ENCODE measurements at places on chromosomes 13 and 19. TPM values are rescaled to one million over a fixed set of nuclear protein-coding genes. Genes with fewer than 3 reads are reported as not detected.

DNA sequence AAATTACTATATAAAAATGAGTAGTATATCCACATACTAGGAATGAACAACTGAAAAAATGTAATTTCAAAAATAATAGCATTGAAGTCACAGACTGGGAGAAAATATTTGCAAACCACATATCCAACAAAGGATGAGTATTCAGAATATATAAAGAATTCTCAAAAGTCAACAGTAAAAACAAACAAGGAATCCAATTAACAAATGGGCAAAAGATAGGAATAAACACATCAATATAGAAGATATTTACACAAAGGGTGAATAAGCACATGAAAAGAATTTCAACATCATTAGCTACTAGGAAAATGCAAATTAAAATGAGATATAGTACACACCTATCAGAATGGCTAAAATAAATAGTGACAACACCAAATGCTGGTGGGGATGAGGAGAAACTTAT, 37.0 kb downstream of the MYCBP2 start:
- no peak for DNase-seq

The RLN3 gene
- not detected for total RNA-seq

- DNase-seq = no peak
These were observed 89.3 kb downstream of the UBL3 start for GRCh38 chr13:29761160-29761559.

DNA sequence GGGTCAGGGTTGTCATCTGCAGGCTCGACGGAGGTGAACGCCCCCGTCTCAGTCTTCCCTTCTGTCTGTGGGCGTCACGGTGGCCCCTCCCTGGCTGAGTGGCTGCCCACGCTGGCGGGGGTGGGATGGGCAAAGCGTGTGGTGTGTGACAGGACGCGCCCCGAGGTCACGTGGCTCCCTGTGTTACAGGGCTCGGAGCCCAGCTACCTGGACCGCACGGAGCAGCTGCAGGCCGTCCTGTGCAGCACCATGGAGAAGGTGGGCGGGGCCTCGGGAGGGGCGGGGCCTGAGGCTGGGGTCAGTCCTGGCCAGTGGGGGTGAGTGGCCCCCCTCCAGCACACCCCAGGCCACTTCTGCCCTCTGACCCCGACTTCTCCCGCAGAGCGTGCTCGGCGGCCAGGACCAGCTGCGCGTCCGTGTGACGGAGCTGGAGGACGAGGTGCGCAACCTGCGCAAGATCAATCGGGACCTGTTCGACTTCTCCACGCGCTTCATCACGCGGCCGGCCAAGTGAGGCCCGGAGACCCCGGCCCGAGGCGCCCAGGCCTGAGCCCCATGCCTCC, 6.3 kb upstream of the GRIN3B start:
- no peak for DNase-seq

The ZNF177 gene
- 0.42 TPM for total RNA-seq

DNA sequence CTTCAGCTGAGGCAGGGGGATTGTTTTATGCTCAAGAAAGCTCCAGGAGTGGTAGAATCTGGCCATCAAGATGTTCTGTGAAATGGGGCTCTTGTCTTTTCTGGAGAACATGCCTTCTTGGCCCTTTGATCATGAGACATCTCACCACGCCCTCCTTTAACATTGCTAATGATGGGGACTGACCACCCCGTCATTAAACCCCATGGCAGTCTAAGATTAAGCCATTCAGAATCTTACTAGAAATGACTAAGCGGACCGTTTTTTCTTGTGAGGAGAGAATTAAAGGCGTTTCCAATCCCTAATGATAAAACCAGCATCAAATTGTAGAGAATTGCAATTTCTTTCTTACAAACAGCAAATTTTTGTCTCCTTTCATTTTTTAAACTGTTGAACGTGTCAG, 89.4 kb downstream of the COL4A2 start:
- no peak for DNase-seq

- no peak for DNase-seq
These were observed 300.7 kb upstream of the MIR17HG start for GRCh38 chr13:91046715-91047327.

The FUT2 gene
- total RNA-seq = not detected

The ZNF837 gene
- 1.4 TPM for total RNA-seq

- no peak for DNase-seq
These were observed 978.3 kb downstream of the UQCRFS1 start for GRCh38 chr19:28234637-28235036.

DNA sequence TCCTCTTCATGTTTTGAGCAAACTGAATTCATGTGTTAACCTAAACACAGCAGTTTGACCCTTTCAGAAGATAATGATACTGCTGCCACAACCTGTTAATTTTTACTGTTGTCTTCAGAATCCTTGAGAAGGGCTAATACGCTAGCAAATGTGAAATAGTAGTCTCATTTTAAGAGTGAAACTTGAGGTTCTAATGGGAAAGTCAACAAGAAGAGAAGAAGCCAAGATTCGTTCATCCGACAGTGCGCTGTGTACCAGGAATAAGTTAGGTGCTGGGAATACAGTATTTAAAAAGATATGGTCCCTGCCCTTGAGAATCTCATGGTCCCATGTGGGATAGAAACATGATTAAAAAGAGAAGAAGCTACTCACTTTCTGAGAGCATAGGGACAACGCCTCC, 134.4 kb downstream of the KL start:
- no peak for DNase-seq

GRCh38 chr13:50286324-50286723, 271.1 kb downstream of the KCNRG start:
- no peak for DNase-seq

- no peak for DNase-seq
These were observed 37.6 kb upstream of the NFIC start for GRCh38 chr19:3328743-3329142.

DNA sequence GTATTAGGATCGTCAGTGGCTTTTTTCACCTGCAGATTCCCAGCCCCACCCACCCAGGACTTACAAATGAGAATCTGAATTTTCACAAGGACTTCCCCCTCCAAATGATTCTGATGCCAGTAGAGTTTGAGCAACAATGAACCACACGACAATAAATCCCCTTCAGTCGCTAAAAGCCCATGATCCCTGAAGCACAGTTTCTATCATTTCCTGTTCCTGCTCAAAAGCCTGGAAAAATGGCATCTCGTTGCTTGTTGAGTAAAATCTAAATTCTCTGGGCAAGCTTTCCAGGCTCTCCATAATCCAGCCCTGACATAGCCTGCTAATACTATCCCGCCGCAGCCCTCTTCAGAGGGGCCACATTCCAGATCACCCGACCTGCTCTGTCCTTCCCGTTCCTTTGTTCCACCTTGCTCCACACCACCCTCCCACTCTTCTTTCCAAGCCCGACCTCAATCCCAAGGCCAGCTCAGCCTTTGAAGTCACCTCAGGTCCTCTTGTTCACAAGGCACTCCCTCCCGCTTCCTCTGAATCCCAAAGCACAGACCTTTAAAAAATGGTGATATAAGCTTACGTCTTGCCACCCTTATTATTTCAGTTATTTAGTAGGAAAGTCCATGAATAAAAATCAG, 67.9 kb downstream of the NUFIP1 start:
- no peak for DNase-seq

The SCGB2B2 gene
- total RNA-seq = 0.49 TPM

GRCh38 chr19:36041831-36042230, 9.2 kb upstream of the CLIP3 start:
- peak; percentile 10 for DNase-seq

DNA sequence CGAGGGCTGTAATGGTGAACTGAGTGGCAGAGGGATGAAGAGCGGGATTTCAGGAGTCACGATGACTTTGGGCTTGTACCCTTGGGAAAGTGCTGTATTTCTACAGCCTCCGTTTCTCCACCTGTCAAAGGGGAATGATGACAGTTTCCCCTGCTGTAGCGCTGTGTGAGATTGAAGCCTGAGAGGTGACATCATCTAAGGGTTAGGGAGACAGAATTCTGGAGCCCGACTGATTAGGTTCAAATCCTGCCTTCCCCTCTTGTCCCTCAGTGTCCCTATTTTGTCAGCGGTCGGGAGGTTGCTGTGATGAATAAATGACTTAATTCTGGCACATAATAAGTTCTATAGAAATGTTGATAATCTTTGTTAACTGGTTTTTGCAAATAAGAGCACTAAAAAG, 693 bp downstream of the MRPL4 start:
- DNase-seq = no peak

- DNase-seq = no peak
These were observed 17.3 kb downstream of the PRKCSH start for GRCh38 chr19:11452620-11453310.

The ZNF296 gene
- 1.8 TPM for total RNA-seq

The URAD gene
- total RNA-seq = not detected

DNA sequence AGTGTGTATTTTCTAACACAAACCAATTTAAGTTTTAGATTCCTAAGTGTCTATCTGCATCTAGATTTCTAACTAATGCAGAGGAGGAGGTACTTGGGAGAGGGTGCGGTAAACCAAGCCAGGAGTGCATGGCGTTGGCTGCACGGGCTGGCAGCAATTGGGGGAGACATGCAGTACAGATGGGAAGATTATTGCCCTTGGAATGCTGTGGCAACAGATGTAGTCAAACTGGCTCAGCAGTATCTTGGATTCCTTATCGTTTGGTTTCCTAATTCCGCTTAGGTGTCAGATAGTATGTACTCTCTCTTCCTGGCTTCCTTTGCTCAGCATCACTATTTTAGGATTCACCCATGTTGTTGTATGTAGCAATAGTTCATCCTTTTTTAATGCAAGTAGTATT, 29.4 kb upstream of the STK24 start:
- no peak for DNase-seq

DNA sequence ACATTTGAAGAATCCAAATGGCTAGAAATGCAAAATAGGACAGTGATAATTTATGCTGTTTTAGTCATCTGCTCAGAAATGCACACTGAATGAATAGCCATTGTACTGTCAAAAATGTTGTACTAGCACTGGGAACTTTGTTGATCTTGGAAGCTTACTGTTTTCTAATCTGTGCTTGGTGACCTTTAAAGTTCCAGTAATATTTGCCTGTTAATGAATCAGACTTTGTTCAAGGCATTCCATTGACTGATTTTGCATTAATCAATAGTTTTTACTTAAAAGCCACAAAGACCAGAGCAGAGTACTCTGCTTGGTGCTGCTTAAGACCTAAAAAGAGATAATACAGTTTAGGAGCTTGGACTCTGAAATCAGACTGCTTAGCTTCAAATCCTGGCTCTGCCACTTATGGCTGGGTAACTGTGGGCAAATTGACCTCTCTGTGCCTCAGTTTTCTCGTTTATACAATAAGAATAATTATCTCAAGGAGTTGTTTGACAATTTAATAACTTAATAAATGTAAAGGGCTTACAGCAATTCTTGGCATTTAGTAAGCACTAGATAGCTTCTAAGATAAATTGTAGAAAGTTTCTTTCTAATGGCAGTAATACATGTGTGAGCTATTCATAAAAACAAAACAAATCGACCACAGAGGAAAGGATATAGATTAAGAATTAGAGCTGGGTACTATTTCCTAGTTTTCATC, 4.6 kb upstream of the SLAIN1 start:
- peak; percentile 39 for DNase-seq

The ICAM4 gene
- total RNA-seq = 0.49 TPM

- DNase-seq = no peak
These were observed 69.2 kb upstream of the SERP2 start for GRCh38 chr13:44304433-44304725.
